Neural progenitor cell (in vitro differentiated cells): ENCODE measurements at places on chromosomes 2 and 18. TPM values are rescaled to one million over a fixed set of nuclear protein-coding genes. Genes with fewer than 3 reads are reported as not detected.

GRCh38 chr2:100197631-100198153 is 55.3 kb upstream of the AFF3 start:
- no peak overlapping the region for H3K4me3 ChIP-seq
- peak; percentile 68 for DNase-seq
- H3K27ac ChIP-seq = no peak overlapping the region
- no peaks in the 10 kb centered on the region for H3K36me3 ChIP-seq

DNA sequence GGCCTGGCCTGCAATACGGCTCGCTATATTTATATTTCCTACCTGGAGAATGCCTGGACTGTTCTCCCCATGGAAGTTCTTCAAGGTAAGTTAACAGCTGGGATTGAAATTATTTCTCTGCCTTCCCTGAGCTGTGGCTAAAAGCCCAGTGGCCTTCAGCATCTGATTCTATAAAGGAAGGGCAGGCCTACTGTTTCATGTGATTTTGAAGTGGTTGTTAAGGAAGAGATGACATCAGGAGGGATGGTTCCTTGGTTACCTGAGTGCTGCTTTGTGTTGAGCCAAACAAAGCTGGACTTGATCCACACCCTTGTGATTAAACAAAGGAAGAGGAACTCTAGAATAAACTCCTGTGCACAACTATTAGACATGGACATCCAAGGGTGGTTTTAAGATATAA is 61.6 kb downstream of the MFSD6 start:
- H3K36me3 ChIP-seq = no peaks in the 10 kb centered on the region
- H3K27ac ChIP-seq = no peak overlapping the region
- H3K27me3 ChIP-seq = no peaks in the 10 kb centered on the region
- H3K4me1 ChIP-seq = peaks cover 17% of the 10 kb centered on the region

- H3K27ac ChIP-seq = no peak overlapping the region
- peaks cover 8% of the 10 kb centered on the region for H3K4me1 ChIP-seq
- H3K27me3 ChIP-seq = no peaks in the 10 kb centered on the region
- no peak overlapping the region for H3K4me3 ChIP-seq
- no peaks in the 10 kb centered on the region for H3K36me3 ChIP-seq
Measured at GRCh38 chr2:88545118-88545517, 82.1 kb downstream of the EIF2AK3 start.

DNA sequence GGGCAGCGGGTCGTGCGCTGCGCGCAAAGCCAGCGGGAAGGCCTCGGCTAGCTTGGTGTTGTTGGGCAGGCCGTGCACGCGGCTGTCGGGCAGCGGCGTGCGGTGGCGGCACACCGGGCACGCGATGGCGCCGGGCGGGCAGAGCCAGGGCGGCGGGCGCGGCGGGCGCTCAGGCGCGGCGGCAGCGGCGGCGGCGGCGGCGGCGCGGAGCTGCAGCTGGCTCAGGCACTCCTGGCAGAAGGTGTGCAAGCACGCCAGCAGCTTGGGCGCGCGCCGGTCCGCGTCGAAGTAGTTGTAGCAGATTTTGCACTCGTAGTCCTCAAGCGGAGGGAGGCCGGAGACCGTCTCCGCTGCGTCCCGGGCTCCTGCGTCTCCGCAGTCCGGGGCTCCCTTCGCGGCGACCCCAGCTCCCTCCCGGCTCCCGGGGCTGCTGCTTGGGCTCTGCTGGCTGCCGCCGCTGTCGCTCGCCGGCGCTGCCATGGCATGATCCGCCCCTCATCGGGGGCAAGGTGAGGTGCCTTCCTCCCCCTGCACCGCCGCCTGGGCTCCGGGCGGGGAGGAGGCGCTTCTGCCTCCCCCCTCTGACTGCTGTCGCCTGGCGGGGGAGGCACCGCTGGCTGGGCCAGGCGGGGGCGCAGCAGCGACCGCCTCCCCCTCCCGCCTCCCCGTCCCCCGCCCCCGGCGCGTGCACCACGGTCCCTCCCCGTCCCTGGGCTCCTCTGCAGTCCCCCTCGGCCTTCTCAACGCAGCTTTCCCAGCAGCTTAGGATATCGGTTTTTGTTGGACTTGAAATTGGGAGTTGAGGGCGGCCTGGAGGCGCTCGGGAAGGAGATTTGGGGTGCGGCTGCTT is 21.0 kb upstream of the PAX3 start:
- H3K36me3 ChIP-seq = no peaks in the 10 kb centered on the region
- peaks cover 8% of the 10 kb centered on the region for H3K4me1 ChIP-seq
- no peak for DNase-seq
- no peak overlapping the region for H3K27ac ChIP-seq
- peak overlapping the region; percentile 62 for H3K4me3 ChIP-seq

DNA sequence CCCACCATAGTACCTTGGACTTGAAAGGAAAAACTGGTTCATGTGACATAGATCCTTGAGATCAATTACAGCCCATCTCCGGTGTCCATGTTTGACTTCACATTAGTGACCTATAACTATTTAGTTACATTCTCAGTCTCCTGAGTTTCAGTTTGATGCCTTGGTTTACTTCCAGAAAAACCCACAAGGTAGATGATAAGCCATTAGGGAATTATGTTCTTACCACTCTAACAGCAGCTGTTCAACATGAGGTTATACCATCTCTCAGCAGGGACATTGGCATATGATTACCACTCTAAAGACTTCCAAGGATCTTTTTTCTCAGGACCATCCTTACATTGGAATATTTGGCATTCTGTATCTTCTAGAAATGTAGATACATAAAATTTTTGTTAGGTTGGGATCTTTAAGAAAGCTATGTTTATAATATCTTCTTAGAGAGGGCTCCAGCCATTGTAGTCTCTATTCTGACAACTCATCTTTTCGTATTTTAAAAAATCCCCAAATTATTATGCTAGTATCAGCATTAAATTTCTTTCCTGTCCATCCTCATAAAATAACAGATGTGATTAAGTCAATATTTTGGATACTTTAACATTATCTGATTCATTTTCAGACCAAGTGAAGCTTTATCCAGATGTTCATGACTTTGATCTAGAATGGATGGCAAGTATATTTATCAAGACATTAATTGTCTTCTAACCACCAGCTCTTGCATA is 258.9 kb downstream of the RDH14 start:
- H3K36me3 ChIP-seq = no peaks in the 10 kb centered on the region
- DNase-seq = no peak
- no peak overlapping the region for H3K4me3 ChIP-seq
- H3K4me1 ChIP-seq = no peaks in the 10 kb centered on the region
- H3K27ac ChIP-seq = no peak overlapping the region

GRCh38 chr2:138112536-138112935 is 148.3 kb downstream of the HNMT start:
- H3K4me3 ChIP-seq = no peak overlapping the region
- H3K36me3 ChIP-seq = no peaks in the 10 kb centered on the region
- H3K4me1 ChIP-seq = no peaks in the 10 kb centered on the region
- no peak for DNase-seq
- H3K27ac ChIP-seq = no peak overlapping the region

The ABCG8 gene
- not detected in 2 replicates for total RNA-seq

GRCh38 chr2:235162082-235162836 is 210.4 kb downstream of the SH3BP4 start:
- no peak overlapping the region for H3K4me3 ChIP-seq
- H3K36me3 ChIP-seq = no peaks in the 10 kb centered on the region
- H3K4me1 ChIP-seq = peaks cover 13% of the 10 kb centered on the region
- H3K27ac ChIP-seq = no peak overlapping the region
